Trophoblast cell (in vitro differentiated cells and primary cell): ENCODE measurements at places on chromosomes 1 and 21.

- no peak overlapping the region for H3K27ac ChIP-seq
- H3K27me3 ChIP-seq, result no peaks in the 10 kb centered on the region
- H3K36me3 ChIP-seq, result peaks cover 64% of the 10 kb centered on the region
- no peak for DNase-seq
- no peaks in the 10 kb centered on the region for H3K4me1 ChIP-seq
These were observed 30.5 kb downstream of the TMEM53 start for GRCh38 chr1:44643721-44644334.

DNA sequence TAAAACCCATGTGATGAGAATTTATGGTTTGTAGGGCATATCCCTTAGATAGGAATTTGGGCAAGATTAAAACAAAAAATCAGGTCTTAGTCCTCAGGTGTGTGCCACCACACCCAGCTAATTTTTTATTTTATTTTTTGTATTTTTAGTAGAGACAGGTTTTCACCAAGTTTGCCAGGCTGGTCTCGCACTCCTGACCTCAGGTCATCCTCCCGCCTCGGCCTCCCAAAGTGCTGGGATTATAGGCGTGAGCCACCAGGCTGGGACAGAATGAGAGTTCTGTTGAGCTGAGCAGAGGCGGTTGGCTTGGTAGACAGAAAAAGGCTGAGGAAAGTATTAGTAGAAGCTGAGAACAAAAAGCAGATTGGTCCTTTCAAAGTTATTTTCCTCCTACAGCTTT is 43.8 kb upstream of the EDARADD start:
- no peak for DNase-seq
- no peaks in the 10 kb centered on the region for H3K4me1 ChIP-seq
- no peaks in the 10 kb centered on the region for H3K36me3 ChIP-seq
- no peak overlapping the region for H3K27ac ChIP-seq
- no peak overlapping the region for H3K4me3 ChIP-seq

GRCh38 chr1:198544265-198544664 is 3.8 kb upstream of the ATP6V1G3 start:
- H3K4me1 ChIP-seq, result no peaks in the 10 kb centered on the region
- no peak overlapping the region for H3K27ac ChIP-seq
- no peak overlapping the region for H3K4me3 ChIP-seq
- no peak for DNase-seq

DNA sequence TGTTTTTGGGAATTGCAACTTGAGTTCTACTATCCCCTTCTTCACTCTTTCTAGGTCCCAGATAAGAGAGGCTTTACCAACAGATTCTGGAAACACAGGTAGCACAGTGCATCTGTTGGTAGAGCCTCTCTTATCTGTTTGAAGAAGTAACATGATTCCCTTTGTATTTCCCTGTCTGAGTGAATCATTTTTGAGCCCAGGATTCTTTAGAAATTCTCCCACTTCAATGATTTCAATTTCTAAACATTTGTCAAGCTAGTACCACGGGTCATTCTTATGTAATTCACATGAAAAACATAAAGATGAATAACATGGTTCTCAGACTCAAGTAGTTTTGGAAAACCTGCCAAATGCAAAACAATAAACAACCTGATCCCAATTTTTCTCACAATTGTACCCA is 72.0 kb upstream of the DUSP10 start:
- no peaks in the 10 kb centered on the region for H3K27me3 ChIP-seq
- no peaks in the 10 kb centered on the region for H3K4me1 ChIP-seq
- H3K36me3 ChIP-seq, result no peaks in the 10 kb centered on the region
- no peak overlapping the region for H3K27ac ChIP-seq
- no peak for DNase-seq

GRCh38 chr1:9992910-9993309 is 4.1 kb upstream of the RBP7 start:
- H3K36me3 ChIP-seq, result no peaks in the 10 kb centered on the region
- H3K4me3 ChIP-seq, result no peak overlapping the region
- H3K27me3 ChIP-seq, result peaks cover 17% of the 10 kb centered on the region
- DNase-seq, result no peak
- no peak overlapping the region for H3K27ac ChIP-seq

GRCh38 chr1:5681654-5682053 is 310.6 kb downstream of the NPHP4 start:
- H3K4me1 ChIP-seq, result no peaks in the 10 kb centered on the region
- no peak overlapping the region for H3K4me3 ChIP-seq
- no peaks in the 10 kb centered on the region for H3K27me3 ChIP-seq
- no peaks in the 10 kb centered on the region for H3K36me3 ChIP-seq
- DNase-seq, result no peak
- no peak overlapping the region for H3K27ac ChIP-seq
